ENCODE measurements at places on chromosomes 7 and 10.

DNA sequence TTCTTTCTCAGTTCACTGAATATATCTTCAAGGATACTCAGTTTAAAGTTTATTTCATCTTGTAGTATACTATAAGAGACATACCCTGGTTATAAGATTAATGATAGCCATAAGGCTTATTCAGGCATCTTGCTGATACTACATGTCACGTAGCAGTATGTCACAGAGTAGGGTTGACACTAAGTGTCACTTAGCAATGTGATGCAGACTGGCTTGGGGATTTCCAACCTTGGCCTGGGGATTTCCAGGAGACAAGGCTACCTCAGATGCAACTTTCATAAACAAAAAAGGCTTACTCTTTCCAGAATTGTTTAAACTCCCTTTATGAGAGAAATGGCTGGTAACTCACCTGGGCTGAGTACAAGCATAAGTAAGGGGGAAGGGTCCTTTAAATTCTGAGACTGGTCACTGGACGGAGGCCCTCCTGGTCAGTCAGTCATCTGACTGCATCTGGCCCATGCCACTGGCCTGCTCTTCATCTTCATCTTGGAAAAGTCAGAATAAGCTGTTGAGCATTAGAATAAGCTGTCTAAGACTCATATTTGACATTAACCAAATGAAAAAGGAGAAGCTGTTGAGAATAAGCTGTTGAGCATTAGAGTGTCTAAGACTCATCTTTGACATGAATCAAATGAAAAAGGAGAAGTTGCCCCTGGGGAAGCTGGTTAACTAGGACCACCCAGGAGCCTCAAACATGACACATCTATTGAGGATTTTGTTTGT lies 9.5 kb downstream of the SLC13A1 start:
- no peak for DNase-seq

- DNase-seq = no peak
These were observed 5.3 kb upstream of the HILPDA start for GRCh38 chr7:128450409-128450808.

- no peak for DNase-seq
These were observed 1.5 kb upstream of the MEST start for GRCh38 chr7:130490311-130490791.

GRCh38 chr7:30562498-30562897 lies 32.2 kb upstream of the GARS1 start:
- DNase-seq = peak; percentile 93

- DNase-seq = no peak
These were observed 95.0 kb upstream of the KIAA1217 start for GRCh38 chr10:24113901-24114300.

DNA sequence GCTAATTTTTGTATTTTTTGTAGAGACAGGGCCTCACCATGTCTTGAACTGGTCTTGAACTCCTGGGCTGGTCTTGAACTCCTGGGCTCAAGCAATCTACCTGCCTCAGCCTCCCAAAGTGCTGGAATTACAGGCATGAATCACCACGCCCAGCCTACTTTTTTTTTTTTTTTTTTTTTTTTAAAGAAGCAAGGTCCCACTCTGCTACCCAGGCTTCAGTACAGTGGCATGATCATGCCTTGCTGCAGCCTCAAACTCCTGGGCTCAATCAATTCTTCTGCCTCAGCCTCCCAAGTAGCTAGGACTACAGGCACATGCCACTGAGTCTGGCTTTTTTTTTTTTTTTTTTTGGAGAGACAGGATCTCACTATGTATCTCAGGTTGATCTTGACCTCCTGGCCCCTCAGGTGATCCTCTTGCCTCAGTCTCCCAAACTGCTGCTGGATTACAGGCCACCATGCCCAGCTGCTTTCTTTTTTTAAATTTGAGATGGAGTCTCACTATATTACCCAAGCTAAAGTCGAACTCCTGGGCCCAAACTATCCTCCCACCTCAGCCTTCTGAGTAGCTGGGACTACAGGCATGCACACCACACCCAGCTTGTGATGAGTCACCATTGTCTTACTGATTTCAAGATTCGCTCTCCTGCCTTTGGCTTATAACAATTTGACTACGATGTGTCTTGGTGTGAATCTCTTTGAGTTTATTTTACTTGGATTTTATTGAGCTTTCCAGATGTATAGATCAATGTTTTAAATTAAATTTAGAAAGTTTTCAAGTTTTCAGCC lies 9.0 kb downstream of the RPEL1 start:
- DNase-seq = no peak

GRCh38 chr7:150955519-150956394 lies 22.4 kb downstream of the KCNH2 start:
- no peak for DNase-seq

DNA sequence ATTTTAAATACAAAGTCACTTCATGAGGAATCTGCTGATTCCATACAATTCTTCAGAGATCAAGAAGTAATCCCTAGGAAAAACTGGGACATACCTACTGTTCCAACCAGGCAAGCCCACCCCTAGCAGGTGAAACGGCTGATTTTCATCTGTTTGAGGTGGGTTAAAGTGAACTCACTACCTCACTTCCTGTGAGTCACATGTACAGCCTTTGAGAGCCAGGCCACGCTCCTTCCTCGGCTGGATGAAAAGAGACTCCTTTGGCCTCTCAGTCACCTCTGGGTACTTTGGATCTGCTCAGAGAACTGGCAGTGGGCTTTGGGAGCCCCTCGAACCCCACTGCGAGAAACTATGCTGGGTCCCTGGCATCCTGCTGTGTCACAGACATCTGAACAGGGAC lies 68.2 kb downstream of the CHST15 start:
- no peak for DNase-seq

DNA sequence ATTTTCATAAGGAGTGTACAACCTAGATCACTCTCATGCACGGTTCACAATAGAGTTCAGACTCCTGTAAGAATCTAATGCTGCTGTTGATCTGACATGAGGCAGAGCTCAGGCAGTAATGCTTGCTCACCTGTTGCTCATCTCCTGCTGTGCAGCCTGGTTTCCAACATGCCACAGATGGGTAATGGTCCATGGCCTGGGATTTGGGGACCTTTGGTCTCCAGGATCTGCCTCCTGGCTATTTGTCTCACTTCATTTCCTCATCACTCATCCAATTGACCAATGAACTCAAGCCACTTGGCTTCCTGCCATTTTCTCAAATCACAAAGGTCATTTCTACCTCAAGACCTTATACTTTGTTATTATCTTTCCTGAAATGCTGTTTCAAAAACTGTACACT lies 786.1 kb downstream of the ANKRD7 start:
- no peak for DNase-seq

DNA sequence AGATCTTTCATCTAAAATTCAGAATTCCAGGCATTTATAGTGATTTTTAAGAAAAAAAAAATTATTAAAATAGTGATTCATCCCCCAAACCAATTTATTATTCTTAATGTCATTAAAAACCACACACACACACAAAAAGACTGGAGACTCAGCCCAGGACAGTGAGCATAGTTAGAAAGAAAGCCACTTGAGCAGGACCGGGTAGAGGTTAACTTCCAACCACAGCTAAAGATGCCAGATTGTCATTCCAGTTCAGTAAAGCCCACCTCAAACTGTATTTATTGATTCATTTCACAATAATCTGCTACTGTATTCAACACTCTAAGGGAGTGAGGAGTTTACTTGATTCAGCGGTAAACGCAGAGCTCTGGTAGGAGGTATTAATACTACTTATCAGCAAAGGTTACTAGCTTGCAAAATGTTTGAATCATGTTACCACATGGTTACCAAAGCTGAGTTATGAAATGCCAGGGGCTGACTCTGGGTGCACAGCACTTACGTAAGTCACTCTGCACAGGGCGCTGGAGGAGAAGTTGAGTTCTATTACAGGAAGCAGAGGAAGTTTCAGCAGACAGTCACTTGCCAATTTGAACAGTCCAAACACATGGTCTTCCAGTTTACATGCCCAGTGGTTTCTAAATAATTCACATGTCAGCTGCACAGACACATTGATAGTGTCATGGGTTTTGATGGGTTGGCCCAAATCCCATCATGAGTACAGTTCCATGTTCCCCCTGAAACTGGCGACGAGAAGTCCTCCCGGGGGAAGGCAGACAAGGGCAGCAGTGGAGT lies 64.6 kb downstream of the KLF6 start:
- DNase-seq = peak; percentile 85

DNA sequence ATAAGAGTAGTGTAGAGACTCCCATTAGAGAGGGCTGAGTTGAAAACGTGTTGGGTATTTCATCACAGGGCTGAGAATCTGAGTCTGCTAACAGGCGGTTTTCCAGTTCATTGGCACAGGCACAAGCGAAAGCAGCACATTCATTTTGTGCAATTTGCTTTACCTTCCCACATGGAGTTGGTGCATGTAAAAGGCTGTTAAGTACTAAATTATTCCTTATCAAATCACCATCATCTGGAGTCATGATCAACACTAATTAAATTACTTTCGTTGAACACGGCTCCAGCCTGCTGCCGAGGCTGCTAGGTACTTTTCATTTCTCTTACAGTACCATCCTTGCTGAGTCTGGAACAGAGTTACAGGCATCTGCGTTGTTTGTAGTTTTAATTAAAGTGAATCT lies 43.8 kb downstream of the ETV1 start:
- DNase-seq = no peak

GRCh38 chr10:30422151-30422695 lies 11.8 kb upstream of the MAP3K8 start:
- no peak for DNase-seq

DNA sequence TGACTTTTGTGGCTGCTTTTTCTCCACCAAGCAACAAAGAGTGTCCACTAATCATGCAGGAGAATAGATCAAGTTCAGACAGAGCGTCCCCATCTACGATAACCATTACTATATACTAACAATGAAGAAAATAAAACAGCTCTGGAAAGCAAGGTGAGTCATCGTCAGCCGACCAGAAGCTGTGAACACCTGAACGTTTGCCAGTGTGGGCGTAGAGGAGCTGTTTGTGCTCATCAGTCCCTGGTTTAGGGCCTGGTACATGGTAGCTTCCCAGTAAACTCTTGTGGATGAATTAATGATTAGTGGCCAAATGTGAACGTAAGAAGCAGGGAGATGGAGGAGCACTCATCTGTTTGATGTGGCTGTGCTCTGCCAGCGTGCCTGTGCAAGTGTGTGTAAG lies 180.7 kb downstream of the EVX1 start:
- DNase-seq = no peak

DNA sequence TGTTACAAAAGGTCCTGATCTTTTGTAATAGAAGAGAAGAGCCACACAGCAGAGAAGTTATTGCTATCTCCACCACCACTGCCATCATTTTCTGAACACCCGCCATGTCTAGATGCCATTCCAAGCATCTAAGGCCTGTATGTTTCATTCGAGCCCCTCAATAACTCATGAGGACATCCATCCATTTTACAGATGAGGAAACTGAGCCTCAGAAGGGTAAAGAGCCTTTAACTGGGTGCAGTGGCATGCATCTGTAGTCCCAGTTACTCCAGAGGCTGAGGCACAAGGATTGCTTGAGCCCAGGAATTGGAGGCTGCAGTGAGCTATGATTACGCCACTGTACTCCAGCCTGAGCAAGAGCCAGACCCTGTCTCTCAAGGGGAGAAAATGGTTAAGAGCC lies 39.3 kb downstream of the UBE2H start:
- DNase-seq = no peak

- DNase-seq = no peak
These were observed 1.3 kb downstream of the PILRA start for GRCh38 chr7:100374601-100375000.

GRCh38 chr7:155380976-155381851 lies 76.7 kb upstream of the EN2 start:
- DNase-seq = no peak

DNA sequence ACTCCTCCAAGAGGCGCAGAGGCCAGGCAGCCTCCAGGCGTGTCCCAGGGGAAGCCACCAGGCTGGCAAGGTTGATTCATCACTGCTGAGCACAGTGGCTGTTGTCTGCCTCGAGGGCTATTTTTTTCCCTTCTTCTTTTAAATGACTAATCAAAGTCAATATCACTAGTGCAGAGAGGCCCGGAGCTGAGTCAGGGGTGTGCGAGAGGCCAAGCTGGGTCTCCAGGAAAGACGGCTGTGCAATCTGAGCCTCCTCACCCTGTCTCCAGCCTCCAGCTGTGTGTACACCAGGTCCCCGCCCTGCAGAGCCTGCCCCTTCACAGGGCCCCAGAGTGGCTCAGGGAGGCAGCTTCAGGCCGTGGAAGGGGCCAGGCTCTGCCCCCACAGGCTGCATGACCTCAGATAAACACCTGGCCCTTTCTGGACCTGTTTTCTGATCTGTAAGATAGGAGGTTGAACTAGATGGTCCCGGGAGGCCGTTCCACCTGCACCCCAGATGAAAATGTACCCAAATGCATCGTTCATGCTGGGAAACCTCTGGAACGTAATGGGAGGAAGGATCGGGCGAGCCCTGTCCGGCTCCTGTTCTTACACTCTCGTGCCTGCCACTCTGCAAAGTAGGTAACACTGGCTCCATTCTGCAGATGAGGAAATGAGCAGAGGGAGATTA lies 3.7 kb downstream of the STX1A start:
- DNase-seq = peak; percentile 43

- no peak for DNase-seq
These were observed 231.2 kb downstream of the SNX13 start for GRCh38 chr7:17709127-17709526.

GRCh38 chr10:78415111-78415510 lies 381.4 kb downstream of the RPS24 start:
- DNase-seq = no peak

- no peak for DNase-seq
These were observed 65.3 kb downstream of the MACC1 start for GRCh38 chr7:20151708-20152456.

All from lung microvascular endothelial cell (primary cell).